Globus pallidus (tissue), 1 donor: ENCODE measurements at places on chromosomes 6 and 20.

- DNase-seq = no peak
Observed at GRCh38 chr20:38272961-38273360, 12.4 kb upstream of the KIAA1755 start.

- no peak for DNase-seq
Observed at GRCh38 chr20:55693641-55694040, 311.7 kb downstream of the CBLN4 start.

GRCh38 chr6:83381949-83382348 is 48.9 kb downstream of the ME1 start:
- no peak for DNase-seq

- no peak for DNase-seq
Observed at GRCh38 chr20:1672728-1673127, 15.1 kb upstream of the SIRPG start.

DNA sequence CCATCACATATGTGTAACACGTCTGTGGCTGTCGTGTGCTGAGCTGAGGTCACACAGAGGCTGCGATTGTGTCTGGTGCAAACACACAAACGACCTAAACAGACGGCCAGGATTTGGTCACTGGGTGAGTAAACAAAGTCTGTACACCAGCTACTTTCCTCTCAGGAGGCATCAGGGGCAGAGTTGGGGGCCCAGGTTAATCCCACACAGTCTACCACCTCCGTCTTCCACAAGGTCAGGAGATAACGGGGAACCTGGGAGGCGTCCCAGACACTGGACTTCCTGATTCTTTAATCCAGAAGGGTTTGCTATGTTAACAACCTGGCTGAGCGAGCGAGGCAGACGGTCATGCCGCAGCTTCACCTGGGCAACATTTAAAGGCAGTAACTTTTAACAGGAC is 1.5 kb downstream of the DACT2 start:
- no peak for DNase-seq

DNA sequence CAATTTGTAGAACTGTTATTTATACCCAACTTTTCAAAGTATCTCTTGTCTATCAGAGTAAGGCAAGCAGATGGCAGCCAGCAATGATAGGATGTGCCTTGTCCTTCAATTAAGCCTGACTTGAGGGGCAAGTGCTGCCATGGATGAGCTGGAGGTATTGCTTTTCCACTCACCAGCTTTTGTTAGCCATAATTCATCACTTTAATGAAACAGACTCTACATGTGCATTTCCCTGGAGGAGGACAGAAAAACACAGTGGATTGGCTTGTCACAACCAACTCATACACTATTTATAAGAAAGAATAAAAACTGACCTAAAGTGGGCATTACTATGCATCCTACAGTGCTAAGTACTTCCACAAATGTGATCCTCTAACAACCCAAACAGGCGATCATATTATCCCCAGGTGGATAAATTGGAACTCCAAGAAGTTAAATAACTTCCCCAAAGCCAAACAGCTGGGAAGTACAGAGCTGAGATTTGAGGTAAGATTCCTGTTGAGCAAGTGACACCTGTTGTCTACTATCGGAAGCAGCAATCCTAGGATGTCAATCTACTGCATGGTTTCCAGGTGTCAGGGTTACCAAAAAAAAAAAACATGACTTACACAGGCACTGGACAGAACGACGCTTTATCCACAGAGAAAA is 73.9 kb upstream of the NRSN1 start:
- no peak for DNase-seq

DNA sequence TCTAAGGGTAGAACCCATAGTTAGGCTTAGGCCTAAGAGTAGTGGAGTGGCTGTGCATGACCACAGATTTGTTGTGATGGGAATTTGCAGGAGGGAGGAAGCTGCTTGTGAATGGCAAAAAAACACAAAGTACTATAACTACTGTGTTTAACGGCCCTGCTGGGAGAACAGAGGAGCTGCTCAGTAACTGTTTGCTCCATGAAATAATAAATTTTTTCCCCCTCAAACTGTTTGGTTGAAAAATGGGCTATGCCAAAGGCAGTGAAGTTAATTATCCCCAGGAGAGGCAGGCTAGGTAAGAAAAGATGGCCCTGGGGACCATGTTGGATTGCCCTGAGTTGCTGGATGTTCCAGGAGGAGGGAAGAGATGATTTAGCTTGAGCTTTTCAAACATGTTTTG is 256.5 kb upstream of the PRND start:
- DNase-seq = no peak

GRCh38 chr20:22795871-22796270 is 211.5 kb upstream of the FOXA2 start:
- no peak for DNase-seq

DNA sequence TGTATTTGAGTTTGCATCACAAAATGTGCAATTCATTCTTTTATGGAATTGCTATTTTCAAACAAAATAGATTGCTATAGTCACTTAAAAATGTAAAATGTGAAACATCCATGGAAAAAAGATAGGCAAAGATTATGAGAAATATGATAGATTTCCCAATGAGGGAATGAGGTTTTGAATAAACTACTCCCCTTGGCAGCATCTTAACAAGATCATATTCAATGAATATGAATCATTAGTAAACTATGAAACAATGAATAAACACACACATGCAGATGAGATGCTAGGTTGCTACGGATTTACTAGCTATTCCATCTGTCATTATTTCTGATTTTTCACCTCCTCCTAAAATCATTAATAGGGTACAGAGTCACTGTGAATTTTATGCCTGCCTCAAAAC is 401.8 kb downstream of the PHF3 start:
- DNase-seq = no peak

GRCh38 chr20:54026295-54027064 is 43.9 kb downstream of the BCAS1 start:
- no peak for DNase-seq

- DNase-seq = no peak
Observed at GRCh38 chr6:114277220-114277619, 65.6 kb downstream of the HS3ST5 start.

GRCh38 chr6:12548526-12548925 is 168.0 kb upstream of the PHACTR1 start:
- DNase-seq = no peak

GRCh38 chr6:56799989-56800388 is 154.9 kb upstream of the BEND6 start:
- DNase-seq = no peak

GRCh38 chr6:158018041-158018771 is 36.5 kb downstream of the SYNJ2 start:
- no peak for DNase-seq

DNA sequence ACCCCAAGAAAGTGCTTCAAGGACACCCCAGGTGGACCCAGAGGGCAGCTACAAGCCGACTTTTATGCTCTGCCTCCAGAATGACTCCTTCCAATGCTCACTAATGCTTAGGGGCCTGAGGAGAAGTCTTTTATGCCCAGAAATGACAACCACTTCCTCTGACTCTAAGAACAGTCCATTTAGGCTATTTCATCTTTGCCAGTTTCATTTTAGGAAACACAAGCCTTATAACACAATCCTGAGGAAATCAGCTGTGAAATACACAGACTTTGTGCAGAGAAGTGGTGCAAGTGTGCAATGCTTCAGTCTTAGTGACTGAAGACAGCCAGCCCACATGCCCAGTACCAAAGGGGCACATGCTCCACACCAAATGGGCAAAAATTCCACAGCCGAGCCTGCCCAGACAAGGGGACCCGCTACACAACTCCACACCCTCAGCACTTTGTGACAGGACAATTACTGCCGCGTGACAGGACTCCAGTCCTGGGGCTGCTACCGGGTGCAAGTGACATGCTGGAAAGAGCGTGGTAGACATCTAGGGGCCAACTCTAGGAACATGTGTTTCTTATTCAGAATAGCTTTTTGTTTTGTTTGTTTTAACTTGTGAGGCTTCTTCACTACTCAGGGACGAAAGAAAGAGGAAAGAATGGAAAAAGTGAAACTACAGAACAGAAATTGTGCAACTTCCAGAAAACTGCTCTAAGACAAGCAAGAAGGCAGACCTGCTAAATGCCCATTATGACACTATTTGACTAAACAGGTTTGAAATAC is 28.2 kb upstream of the PLAGL1 start:
- peak; percentile 29 for DNase-seq

DNA sequence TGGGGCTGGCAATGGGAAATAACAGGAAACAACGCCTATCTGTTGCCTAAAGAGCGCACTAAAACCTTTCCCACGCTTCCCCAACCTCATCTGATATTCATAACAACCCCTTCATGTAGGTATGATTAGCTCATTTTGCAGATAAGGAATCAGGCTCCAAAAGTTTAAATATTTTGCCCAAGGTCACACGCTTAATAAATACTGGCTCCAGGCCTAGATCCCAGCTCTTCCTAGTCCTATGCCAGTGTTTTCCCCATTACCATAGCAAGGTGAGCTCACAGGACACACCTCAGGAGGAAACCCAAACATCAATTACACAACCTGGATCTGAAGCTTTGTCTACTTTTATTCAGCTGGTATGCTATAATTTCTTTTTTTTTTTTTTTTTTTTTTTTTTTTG is 19.6 kb downstream of the MBOAT1 start:
- DNase-seq = no peak

GRCh38 chr6:138397128-138398122 is 6.6 kb upstream of the HEBP2 start:
- DNase-seq = no peak

DNA sequence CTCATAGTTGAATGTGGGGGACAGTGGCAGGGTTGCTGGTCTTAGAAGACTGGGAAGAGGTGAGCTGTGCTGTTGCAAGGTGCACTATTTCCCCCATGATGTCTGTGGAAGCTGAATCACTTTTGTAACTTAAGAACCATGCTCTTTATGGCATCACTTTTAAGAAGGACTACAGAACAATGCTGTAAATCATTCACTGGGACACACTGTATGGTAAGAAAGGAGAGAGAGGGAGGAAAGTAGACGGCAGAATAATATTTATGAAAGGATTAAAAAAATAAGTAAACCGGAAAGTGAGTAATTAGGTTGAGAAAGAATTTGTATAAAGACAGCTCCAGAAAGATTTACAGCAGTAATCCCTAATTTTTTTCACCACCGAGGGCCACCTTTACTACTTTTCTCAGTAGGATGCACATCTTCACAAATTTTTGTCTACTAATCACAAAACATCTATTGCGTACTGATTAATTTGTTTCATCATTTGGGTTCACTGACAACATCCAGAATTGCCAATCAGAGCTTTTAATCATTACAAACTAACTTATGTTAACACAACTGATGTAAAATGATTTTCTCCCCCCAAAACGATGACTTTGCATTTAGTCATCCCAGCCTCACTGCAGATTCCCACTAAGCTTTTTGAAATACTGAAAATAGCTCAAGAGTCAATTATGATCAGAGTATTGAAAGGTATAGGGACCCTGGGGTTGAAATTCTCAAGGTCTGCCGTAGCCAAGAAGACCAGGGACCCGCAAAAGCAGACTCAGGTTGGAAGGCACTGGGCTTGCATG is 560.7 kb upstream of the NOX3 start:
- DNase-seq = no peak

DNA sequence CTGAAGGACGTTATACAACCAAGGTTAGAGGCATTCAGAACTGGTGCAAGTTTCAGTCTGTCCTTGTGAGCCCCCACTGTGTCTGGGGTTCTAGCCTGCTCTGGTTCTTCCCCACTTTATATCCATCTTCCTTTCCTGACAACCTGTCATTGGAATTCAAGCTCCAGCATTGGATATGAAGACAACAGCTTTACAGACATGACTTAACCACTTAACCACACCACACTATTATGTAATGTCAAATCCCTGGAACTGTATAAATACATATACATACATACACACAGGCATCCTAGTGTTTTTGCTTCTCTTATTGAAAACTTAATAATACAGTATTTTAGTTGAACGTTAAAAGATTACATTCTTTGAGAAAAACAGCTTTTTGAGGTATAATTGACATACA is 217.9 kb upstream of the SGK1 start:
- DNase-seq = no peak

- no peak for DNase-seq
Observed at GRCh38 chr6:6654599-6655575, 66.4 kb downstream of the LY86 start.

GRCh38 chr20:57097245-57097915 is 169.1 kb downstream of the BMP7 start:
- DNase-seq = no peak

DNA sequence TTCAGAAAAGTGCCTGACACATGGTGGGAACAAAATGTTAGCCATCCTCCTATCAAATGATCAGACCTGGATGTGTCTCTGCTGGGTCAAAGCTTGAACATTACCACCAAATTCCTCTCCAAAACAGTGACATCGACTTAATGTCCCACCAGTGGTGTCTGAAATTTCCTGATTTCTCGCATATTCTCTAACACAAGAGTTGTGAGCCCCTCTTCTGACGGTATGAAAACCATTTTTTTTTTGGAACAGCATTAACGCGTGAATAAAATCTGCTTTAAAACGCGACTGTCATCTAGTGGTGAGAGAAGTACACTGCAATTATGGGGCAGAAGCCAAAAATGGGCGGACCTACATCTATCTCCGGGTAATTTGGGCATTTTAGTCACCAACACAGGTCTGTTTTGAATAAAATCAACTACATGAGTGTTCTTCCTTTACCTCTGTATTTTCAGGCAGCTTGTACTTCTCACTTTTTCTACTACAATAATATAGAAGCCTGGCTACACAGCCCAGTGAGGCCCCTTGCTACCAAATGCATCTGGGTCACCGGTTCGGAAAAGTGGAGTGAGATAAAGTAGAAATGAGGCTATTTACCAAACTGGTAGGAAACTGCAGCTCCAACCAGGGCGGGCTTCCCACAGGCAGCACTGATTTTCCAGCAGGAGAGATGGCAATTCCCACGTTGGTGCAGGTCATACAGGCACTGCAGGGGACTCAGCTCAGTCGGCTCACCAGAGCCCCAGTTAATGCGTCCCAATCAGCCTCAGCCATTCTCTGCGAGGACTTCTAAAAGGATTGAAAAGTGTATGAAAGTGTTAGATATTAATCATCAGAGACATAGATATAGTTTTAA is 27.4 kb downstream of the MGME1 start:
- DNase-seq = peak; percentile 46

DNA sequence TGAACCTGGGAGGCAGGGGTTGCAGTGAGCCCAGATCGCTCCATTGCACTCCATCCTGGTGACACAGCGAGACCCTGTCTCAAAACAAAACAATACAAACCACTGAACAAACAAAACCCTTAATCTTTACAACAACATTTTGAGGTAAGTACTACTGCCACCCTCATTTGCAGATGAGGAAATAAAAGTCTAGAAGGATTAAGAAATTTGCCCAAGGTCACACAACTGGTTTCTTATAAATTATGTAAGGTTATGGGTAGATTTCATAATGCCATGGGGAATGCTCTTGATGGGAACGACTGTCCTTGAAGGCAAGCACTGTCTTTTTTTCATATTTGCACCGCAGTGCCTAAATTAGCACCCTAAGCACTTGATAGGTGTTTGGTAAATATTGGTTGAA is 13.8 kb upstream of the B4GALT5 start:
- DNase-seq = no peak

DNA sequence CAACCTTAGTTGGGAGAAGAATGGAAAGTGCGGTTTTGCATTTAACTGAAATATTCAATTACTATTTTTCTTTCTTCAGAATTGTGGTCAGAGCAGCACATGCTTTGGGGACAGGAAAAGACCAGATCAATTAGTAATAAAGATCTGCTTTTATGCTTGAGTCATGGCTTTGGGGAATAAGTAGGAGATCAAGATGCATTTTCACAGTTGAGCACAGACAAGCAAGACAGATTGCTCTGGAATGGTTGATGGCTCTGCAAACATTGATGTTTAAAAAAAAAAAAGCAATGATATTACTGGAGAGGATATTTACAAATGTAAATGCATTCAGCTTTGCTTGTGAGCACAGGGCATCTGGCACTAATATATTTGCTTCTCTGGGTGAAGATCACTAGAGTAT is 224.4 kb upstream of the SASH1 start:
- DNase-seq = no peak

GRCh38 chr20:57672953-57673575 is 36.8 kb downstream of the PMEPA1 start:
- DNase-seq = no peak
